ENCODE measurements at places on chromosomes 13 and 19.
A peak's percentile ranks its signal among the peaks of the same experiment; 100 is the strongest.

- no peak for DNase-seq
These were observed 113.5 kb upstream of the EDNRB start for GRCh38 chr13:78032132-78032531.

- no peak for DNase-seq
These were observed 57.8 kb downstream of the WTIP start for GRCh38 chr19:34539396-34539795.

GRCh38 chr19:28334419-28334818 lies 878.5 kb downstream of the UQCRFS1 start:
- no peak for DNase-seq

GRCh38 chr13:26433776-26434175 lies 123.7 kb upstream of the WASF3 start:
- DNase-seq: no peak

DNA sequence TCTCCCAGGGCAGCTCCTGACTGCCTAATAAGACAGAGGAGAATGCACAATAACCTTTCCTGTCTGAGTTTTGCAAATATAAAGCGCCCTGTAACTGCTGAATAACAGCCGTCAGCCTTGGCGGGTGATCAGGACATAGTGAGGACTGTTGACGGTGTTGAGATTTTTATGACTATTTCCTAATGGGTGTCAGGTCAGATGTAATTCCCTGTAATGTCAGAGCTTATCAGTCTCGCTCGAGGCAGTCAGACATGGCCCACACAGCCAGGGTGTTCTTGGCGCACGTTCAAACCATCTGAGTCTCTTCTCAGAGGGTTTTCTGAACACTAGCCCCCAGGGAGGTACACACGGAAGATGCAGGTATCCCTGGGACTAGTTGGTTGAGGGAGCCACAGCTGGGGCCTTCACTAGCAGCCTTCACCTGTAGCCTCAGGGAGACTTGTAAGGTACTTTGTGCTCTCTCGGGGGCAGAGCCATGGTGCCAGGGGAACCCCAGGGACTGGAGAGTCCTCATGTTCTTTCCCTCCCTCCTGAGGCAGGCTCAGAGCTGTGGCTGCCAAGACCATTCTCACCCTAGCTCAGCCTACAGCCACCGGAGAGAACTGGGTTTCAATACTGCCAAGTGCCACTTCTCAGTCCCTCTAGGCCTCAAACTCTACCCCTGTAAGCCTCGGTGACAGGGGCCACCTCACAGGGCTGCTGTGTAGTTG lies 213.1 kb downstream of the UQCRFS1 start:
- DNase-seq: no peak

DNA sequence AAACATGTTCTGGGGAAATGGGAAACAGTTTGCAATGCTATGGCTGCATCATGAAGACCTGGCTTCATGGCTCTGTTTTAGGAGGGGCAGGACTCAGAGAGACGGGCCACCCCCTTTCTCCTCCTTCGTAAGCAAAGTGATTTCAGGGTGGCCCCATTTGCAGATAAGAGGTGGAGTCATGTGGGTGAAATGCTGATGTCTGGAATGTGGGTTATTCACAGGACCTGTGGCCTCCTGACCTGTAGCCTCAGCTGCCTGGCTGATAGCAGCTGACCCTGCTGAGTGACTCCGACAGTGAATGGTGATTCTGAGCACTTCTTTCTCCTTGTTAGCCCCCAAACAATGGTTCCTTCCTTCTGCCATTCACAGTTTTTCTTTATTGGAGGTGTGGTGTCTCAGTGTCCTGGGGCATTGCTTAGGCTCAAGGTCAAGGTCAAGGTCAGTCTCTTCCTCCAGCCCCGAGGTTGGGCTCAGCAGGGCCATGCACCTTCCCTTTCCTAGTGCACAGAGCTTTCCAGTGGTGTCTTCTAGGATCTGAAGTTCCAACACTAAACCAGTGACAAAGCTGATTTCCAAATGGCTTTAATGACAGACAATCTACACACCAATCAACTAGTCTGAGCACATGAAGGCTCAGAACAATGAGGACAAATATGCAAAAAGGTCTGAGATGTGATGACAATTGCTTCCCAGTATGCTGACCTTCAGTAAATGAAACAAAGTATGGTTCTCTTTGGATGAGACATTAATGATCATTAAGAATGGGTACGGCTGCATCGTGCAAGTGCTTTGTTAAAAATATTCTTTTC lies 49.6 kb upstream of the ANKRD10 start:
- no peak for DNase-seq

- DNase-seq: no peak
These were observed 72.6 kb upstream of the TSHZ3 start for GRCh38 chr19:31421856-31422255.

DNA sequence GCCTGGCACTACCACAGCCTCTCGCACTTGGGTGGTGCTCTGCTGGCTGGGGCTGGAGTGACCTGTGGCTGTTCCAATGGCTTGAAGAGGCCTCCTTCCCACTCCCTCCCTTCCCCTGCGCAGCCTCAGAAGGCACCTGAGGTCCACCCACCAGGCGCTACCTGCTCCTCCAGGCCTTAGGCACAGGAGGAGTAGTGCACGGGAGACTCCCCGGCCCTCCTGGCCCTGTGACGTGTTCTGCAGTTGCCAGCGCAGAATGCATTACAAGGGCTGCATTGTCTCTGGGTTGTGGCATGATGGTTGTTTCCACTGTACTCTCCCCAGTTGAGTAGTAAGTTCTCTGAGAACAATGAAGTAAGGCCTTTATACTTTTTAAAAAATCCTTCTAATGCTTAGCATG lies 128.6 kb downstream of the TEX29 start:
- no peak for DNase-seq

- DNase-seq: no peak
These were observed 17.9 kb upstream of the TINCR start for GRCh38 chr19:5585461-5586299.

GRCh38 chr13:32036126-32036695 lies 4.6 kb downstream of the FRY start:
- no peak for DNase-seq

DNA sequence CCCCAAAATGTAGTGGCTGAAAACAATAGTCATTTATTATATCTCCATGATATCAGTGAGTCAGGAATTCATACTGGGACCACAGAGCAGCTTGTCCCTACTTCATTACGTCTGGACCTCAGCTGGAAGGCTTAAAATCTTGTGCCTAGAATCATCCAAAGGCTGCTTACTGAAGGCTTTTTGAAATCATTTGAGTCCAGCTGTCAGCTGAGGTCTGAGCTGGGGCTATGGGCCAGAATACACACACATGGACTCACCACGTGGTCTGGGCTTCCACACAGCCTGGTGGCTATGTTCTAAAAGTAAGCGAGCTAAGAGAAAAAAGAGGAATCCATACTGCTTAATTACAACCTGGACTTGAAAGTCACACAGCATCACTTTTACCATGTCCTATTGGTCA lies 209.2 kb downstream of the KCTD12 start:
- no peak for DNase-seq

DNA sequence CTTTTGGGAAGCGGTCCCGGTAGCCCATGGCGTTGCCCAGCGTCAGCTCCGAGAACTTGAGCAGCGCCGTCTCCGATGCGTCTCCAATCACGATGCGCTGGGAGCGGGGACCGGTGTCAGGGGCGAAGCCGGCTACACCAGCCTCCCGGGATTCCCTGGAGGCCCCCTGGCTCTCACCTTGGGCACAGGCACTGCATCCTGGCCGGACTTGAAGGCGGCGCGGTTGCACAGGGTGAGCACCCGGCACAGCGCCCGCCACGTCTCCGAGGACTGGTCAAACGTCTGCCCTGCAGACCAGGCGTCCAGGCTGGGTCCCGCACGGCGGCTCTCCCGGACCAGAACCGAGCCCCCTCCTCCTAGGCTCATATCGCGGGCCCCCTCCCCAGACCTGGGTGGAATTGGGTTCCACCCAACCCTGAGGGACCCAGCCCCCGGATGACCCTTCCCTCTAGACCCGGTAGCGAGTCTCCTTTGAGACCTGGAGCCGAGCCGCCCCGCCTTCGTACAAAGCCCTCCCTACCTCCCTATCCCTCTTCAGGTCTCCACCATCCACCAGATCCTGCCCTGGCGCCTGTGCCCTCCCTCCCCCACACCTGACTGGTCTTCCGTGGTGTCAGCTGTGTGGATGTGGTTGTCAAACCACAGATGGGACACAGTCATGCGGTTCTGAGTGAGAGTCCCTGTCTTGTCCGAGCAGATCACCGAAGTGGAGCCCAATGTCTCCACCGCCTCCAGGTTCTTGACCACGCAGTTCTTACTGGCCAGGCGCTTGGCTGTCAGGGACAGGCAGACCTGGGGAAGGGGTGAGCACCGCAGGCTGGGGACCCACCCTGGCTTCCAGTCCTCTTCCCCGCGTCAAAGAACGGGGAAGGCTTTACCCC lies 4.8 kb downstream of the ATP4A start:
- no peak for DNase-seq

- DNase-seq: no peak
These were observed 87.0 kb upstream of the HTR2A start for GRCh38 chr13:46983881-46984280.

DNA sequence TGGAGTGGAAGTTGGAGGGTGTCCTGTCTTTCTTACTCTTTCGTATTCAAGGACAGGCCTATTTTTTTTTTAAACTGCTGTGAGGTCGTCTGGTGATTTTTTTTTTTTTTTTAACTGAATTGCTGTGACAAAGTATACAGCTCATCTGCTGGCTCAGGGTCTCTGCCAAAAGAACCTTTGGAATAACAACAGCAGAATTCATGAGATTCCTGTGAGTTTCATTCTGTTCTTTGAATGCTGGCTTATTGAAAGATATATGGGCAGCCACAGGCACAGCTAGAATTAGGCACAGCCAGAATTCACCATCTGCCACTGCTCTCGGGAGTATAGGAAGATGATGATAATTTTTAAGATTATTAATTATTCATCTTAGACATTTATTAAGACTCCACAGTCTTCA lies 21.4 kb upstream of the FRY start:
- peak; percentile 23 for DNase-seq

DNA sequence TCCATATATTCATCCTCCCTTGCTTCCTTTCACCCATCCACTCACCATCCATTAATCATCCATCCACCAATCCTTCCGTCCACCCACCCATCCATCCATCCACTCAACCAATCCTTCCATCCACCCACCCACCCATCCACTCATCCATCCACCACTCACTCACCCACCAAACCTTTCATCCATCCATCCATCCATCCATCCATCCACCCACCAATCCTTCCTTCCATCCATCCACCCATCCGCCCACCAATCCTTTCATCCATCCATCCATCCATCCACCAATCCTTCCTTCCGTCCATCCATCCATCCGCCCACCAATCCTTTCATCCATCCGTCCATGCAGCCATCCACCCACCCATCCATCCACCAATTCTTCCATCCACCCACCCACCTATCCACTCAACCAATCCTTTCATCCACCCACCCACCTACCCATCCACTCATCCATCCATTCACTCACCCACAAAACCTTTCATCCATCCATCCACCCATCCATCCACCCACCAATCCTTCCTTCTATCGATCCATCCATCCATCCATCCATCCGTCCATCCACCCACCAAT lies 3.0 kb downstream of the SBK3 start:
- DNase-seq: no peak

- no peak for DNase-seq
These were observed 111.9 kb upstream of the FBXL3 start for GRCh38 chr13:77138813-77139212.

GRCh38 chr13:39016787-39017186 lies 21.1 kb downstream of the PROSER1 start:
- no peak for DNase-seq

DNA sequence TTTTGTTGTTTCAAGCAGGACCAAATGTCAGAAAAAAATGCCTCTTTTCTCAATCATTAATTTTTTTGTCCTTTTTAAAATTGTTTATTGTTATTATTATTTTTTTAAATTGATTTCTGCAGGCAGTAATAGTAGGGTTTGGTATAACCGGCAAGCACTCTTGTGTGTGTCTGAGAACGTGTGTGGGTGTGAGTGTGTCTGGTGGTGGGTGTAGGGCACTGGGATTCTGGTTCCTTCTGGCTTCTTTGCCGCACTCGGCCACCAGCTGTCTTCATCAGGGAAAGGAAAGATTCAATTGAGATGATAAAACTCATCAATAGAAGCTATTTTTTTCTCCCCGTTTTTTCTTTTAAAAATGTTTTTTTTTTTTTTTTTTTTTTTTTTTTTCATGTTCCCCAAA lies 56.4 kb downstream of the IER2 start:
- DNase-seq: no peak

- DNase-seq: no peak
These were observed 6.7 kb downstream of the TM9SF2 start for GRCh38 chr13:99507986-99508385.

- no peak for DNase-seq
These were observed 15.2 kb upstream of the N4BP2L1 start for GRCh38 chr13:32443111-32443510.

DNA sequence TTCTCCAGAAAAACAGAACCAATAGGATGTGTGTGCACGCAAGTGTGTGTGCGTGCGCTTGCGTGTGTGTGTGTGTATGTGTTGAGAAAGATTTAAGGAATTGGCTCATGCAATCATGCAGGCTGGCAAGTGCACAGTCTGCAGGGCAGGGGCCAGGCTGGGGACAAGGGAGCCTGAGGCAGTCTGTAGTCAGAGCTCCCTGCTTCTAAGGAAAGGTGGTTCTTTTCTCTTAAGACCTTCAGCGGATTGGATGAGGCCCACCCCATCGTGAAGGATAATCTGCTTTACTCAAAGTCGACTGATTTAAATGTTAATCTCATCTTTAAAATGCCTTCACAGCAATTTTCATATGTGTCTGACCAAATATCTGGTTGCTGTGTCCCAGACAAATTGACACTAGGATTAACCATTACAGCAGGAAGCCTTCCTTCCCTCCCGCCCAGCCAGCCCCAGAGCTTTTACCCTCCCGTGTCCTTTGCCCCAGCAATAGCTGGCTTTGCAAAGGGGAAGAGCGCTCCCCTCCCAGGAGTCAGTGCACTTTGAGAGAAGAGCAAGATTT lies 15.0 kb upstream of the NAXD start:
- DNase-seq: no peak

GRCh38 chr19:51029718-51030117 lies 3.3 kb upstream of the KLK11 start:
- no peak for DNase-seq

GRCh38 chr19:54473892-54474372 lies 836 bp upstream of the CDC42EP5 start:
- no peak for DNase-seq

DNA sequence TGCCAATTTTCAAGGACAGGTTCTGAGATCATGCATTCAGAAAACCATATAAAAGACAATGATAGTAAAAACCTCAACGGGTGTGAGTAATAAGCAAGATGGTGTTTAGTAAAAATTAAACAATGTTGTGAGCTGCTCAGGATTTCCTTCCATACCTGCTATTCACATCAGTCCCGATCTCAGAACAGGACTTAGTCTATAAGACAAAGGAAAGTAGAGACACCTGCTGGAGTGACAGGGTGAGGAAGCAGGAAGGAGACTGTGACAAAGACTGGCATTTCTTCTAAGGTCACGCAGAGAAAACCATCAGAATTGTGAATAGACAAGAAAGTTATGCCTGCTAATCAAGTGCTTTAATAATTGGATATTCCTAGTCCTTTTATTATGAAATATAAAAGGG lies 648.0 kb downstream of the DACH1 start:
- no peak for DNase-seq

All from GM04503 (cell line).